D721Med (cell line): ENCODE measurements at places on chromosomes 5 and 9.

GRCh38 chr9:97747201-97747965, 50.2 kb upstream of the XPA start:
- no peak for DNase-seq

DNA sequence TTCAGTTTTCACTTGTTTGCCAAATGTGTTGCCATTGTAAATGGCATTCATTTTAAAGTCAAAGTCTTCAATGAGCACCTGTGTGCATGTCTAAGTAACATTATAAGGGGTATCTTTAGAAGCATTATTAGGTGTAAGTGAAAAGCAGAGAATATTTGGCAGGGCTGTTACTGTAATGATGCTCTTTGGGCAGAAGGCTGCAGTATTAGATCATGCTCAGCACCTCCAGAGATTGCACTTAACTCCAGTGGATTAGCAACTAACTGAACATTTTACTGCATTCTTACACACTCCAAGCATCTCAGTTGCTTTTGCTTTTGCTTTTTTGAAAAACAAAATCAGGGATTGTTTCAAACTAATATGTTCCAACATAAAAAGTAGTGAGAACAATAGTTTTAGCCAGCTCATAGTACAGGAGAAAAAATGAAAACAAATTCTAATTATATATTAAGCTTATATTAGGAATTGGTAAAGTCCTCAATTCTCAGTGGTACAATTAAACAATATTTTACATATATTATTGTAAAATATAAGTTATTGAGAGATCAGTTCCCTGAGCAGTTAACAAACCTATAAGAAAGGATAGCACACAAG, 1740.9 kb upstream of the CDH9 start:
- DNase-seq, result no peak

GRCh38 chr9:114115654-114116125, 16.6 kb upstream of the KIF12 start:
- no peak for DNase-seq

DNA sequence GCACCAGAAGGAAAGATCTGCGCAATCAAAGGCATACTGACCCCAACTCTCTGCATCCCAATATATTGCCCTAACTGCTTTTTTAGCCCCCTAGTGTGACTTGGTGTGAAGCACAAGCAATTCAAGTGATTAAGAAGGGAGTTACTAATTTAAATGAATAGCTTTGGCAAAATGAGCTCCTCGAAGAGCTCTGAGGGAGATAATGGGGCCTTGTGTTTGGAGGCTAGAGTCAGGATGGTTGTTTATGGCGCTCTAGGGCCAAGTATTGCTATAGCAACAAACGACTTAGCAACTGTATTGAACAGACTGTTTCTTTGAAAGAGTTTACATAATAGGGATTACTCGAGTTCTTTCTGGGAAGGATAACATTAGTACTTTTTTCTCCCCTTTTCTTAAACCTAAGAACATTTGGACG, 11.5 kb upstream of the C5orf58 start:
- no peak for DNase-seq

DNA sequence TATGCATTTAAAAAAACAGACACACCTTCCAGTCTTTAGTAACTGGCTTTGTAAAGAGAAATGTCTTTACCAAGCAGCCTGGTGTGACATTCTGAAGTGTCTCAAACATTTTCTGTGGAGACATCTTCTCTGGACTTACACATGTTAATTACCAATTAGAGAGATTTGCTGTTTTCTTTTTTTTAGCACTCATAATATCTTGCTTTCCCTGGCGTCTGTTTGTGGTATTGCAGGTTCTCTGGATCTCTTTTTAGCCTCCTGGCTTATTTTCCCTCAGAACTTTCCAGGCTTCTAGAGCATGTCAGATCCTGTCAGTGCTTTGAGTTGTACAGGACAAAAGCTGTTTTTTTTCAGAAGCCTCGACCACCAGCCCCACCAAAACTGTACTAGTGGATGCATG, 92.5 kb downstream of the MSX2 start:
- no peak for DNase-seq

DNA sequence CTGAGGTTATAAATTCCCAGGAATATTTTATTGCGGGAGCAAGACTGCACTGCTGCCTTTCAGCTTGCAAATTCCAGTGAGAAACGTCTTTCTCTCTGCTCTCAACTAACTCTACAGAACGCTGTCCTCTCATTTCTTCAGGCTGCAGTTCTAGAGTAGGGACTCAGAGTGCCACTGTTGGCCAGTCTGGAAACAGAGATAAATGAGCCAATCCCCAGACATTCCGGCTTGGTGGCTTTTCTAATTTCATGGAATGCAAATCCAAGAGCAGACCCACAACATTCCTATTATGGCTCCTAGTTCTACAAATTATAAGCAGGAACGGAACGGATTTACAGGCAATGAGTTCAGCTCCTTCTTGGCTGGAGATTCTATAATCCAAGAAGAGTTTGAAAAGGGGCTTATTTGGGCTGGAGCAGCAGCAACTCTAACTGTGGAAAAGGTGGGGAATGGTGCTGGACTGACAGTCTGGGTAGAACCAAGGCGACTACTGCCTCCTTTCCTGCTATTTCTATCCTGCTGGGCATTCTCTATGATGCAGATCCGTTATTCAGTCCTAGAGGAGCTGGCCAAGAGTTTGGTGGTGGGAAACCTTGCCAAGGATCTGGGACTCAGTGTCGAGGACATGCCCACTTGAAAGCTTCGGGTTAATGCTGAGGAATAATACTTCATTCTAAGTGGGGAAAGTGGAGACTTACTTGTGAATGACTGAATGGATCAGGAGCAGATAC, 9.3 kb downstream of the PCDHGA12 start:
- DNase-seq, result no peak

DNA sequence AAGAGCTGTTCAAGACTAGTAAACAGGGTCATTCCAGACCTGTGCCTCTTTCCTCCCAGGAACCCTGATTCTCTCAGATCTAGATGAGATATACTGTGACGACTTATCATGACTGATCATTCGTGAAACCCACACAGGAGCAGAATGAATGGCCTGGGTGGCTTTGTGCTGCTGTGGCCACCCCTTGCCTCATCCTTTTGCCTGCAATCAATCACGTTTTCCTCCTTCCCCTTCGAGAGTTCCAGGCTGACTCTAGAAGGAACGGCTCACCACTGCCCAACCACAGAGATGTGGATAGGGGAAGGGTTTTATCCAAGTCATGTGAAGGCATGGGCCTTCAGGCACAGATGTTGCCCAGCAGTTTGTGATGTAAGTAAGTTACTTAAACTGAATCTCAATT, 5.8 kb downstream of the ANXA6 start:
- DNase-seq, result no peak

- no peak for DNase-seq
These were observed 82.3 kb downstream of the SLC1A3 start for GRCh38 chr5:36688722-36689121.

DNA sequence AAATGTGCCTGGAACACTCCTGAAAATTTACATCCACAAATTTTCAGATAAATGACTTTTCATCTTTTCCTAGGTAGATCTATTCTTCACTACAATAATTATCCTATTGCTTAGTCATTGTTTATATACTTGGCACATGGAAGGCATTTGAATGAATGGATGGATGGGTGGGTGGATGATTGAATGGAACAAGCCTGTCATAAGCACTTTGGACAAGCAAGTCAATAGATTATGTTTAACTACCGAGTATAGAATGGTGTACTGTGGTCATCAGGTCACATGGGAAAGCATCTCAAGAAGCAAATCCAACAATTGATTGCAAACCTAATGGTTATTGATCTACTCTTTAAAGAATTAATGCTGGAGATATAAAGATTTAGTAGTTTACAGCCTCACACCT, 114.4 kb upstream of the DMRTA1 start:
- DNase-seq, result no peak

DNA sequence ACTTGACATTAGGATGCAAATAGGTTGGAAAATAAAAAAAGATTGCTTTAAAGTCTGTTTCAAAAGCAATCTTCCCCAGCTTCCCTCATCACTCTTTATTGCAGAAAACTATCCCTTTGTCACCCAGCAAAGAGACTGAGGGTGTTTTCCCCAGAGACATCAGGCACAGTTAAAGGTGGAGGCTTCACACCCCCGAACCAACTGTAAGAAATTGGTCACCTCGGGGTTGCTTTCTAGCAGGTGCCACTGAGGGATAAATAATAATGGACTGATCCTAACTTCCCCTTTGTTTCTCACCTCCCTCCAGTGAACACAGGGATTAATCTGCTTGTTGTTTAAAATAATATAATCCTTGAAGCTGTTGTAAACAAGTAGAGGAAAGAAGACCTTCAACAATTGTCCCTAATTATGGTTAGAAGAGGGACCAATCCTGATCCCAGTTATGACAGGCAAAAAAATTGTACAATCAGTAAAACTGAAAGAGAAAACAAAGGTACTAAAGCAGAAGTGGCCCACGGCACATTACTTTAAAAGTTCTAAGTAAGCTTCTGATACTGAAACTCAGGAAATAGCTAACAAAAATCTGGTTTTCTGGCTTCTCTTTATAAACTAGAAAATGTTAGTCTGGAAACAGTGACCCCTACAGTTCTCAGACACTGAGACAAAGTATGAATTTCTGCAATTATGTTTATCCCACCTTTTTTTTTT, 6.6 kb upstream of the PCSK1 start:
- DNase-seq, result no peak

DNA sequence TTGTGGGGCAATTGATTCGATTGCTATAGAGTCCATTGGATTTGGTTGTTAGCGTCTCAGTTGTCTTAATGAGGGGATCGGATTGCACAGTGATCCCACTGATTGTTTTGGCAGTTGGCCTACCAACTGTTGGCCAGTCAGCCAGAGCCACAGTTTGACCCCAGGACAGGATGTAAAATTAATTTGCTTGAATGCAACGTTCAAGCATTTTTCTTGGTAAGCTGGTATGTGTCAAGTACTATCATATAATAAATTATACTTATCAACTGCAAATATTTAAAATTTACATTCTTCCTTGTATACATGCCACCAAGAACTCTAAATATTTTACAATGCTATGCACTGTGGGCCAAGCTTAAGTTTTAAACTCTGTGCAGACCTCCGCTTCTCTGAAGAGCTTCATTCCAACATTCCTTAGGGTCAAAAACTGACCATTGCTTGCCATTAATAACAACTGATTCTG, 80.4 kb upstream of the OSMR start:
- no peak for DNase-seq

DNA sequence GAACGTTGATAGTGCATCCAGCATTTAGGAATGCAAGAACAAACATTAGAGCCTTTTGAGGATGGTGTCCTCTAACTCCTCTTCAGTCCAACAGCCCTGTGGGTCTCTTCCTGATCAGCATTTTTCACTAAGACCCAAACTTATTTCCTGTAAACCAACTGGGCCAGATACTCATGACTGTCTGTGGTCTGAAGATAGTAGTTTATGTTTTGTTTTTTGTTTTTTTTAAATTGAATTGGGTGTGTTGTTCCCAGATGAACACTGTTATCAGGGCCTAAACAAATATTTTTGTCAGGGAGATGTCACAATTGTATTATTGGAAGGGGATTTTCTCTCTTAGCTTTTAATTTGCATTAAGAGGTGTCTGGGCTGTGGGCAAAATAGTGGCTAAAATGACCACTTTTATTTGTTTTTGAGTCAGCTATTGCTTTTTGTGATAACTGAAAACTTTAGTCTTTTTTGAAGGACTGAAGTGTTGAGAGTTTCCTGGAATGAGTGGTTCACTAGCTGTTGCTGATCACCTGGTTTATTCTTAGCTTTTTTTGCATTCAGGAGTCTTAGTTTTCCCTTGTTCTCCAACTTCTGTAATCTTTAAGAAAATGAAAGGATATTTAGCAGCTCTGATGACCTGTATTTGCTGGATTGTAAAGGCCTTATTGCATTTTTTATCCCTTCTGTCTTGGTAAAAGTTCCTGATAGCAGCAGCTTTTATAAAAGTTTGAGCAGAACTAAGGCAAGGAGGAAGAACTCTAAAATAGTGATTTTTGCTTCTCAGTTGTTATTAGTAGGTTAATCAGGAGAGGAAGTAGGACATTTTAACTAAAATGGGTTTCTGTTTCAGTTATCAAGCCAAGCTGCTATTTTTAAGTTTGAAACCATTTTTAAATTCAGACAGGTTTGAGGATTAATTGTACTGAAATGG, 5.5 kb downstream of the MAN2A1 start:
- no peak for DNase-seq

DNA sequence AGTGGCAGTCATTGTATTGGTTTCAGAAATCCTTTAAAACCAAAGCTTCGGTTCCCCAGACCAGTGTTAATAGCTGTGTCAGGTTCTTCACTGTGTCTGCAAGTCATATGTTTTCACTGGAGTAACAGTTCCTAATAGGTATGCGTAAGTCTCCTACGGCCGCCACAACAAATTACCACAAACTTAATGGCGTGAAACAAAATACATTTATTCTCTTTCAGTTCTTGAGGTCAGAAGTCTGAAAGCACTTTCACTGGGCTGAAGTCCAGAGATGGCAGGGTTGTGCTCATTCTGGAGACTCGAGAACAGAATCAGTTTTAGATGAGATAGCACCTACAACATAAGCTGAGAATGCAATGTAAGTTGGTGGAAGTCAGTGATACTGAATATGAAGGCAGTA, 556.2 kb downstream of the TLE4 start:
- no peak for DNase-seq

GRCh38 chr5:132830436-132831094, at the start of gene SHROOM1:
SHROOM1 (minus strand) TSS chr5:132830647; CDS start chr5:132826140, 4,507 bp downstream.
- DNase-seq, result no peak

DNA sequence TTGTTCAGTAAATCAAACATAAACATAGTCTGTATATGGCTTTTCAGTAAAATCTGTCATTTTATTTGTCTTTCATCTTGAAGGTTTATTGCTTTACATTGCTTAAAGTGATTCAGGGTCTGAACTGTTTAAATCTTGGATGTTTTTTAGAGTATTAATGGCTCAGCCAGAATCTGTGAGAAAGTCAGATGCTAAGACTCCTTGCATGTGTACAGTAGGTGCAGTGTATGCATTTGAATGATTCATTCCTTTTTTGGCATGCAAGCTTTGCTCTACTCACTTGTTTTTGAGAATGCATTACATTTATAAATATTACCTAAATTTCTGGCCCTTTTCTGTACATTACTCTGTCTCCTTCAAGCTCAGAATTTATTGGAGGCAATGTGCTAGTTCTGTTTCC, 271.0 kb upstream of the RIOK2 start:
- no peak for DNase-seq

- DNase-seq, result no peak
These were observed 259.0 kb upstream of the ADRA1B start for GRCh38 chr5:159657298-159657697.

GRCh38 chr9:109639674-109640579, 140.1 kb upstream of the PALM2AKAP2 start:
- no peak for DNase-seq

DNA sequence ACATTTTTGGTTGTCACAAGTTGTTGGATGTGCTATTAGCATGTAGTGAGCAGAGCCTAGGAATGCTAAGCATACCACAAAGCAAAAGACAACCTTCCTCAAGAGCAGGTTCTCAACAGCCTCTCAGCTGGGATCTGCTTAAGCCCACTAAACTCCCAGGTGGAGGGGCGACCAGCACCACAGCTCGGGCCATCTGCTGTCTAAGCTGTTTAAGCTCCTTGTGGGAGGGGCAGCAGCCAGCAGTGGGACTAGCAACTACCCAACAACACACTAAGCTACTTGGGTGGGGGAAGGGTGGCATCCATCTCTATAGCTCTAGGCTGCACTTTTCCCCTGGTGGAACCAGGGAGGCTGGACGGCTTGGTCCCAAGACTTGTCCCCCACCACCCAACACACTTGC, 1052.7 kb upstream of the ARRDC3 start:
- no peak for DNase-seq

- DNase-seq, result no peak
These were observed 129.7 kb upstream of the MAP3K1 start for GRCh38 chr5:56685503-56686217.

- DNase-seq, result no peak
These were observed 1075.9 kb downstream of the NR2F1-AS1 start for GRCh38 chr5:92505145-92505544.

GRCh38 chr9:16726029-16726428, 144.4 kb downstream of the BNC2 start:
- no peak for DNase-seq
